ENCODE measurements at places on chromosomes 11 and 22.

GRCh38 chr11:76215941-76216340 lies 9.6 kb upstream of the WNT11 start:
- DNase-seq = no peak

- no peak for DNase-seq
Observed at GRCh38 chr11:1149545-1149944, 8.2 kb upstream of the MUC5AC start.

GRCh38 chr11:132587716-132588115 lies 944.6 kb downstream of the OPCML start:
- no peak for DNase-seq

GRCh38 chr11:34284811-34285481 lies 72.9 kb downstream of the ABTB2 start:
- no peak for DNase-seq

- DNase-seq = no peak
Observed at GRCh38 chr22:33631777-33632176, 288.5 kb downstream of the LARGE1 start.

DNA sequence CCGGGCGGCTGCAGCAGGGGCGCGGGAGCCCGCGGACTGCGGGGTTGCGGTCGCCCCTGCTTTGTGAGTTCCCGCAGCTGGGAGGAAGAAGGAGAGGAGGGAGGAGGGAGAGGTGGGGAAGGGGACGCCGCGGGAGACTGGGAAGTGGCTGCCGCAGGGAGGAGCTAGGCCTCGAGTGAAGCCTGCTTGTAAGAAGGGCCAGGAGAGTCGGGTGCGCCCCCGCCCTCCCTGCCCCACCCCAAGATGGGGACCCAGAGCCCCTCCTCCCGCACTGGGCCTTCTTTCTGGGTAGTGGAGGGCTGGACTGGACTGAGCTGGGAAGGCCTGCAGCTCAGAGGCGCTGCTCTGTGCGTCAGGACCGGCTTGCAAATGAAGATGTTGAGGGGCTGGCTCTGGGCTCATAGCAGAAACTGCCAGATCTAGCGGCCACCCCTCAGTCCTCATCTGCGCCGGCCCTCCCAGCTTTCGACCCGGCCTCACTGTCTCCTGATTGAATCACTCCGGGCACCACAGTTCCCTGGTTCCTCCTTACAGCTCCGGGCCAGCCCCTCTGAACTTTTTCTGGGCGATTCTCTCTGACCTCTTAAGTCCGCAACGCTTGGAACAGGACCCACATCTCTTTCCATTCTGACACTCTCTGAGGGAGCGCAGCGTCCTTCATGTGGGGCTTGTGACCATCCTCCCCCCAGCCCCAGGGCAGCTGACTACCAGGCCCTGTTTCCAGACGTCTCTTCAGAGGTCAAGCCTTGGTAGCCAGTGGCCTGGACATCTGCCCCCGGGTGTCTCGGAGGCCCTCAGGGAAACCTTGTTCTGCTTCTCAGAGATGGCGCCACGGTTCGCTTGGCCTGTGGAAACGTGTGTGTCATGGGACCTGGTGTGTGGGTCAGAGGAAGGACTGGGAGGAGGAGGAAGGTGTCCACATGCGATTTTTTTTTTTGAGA lies 21.9 kb downstream of the SERPINH1 start:
- DNase-seq = no peak

DNA sequence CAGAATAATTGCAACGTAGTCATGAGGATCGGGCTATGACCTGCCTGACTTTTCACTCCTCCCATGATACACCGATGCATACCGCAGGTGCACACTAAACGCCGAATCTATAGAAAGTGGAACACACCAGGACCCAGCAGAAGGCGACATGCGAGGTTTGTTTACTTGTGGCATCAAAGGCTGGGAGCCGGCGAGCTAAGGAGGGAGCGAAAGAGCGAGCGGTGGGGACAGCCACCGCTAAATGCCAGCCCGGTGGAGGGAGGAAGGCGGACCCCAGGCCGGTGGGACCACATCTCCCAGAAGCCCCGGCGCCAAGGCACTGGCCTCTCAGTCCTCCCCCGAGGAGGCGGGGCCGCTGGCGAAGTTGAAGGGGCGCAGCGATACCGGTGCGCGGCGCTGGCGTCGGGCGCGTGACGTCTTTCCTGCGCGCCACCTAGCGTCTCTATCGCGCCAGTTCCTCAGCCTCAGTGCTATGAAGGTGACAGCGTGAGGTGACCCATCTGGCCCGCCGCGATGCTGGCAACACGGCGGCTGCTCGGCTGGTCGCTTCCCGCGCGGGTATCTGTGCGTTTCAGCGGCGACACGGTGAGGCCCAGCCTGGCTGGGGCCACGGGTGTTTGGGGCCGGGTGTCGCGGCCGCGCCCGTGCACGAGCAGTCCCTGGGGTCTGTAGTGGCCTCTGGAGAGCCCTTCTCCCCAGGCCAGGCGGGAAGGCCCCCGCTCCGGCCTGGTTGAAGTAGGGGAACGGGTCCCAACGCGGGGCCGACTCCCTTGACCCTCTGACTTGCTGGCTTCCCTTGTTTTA lies at the start of gene NDUFV1:
TSS of gene NDUFV1 (plus strand) at position 445 of the 804 bp plus-strand sequence. CDS start at position 514, 69 bp downstream.
- DNase-seq = peak; percentile 41

- DNase-seq = no peak
Observed at GRCh38 chr22:17578136-17578754, 14.9 kb downstream of the SLC25A18 start.

DNA sequence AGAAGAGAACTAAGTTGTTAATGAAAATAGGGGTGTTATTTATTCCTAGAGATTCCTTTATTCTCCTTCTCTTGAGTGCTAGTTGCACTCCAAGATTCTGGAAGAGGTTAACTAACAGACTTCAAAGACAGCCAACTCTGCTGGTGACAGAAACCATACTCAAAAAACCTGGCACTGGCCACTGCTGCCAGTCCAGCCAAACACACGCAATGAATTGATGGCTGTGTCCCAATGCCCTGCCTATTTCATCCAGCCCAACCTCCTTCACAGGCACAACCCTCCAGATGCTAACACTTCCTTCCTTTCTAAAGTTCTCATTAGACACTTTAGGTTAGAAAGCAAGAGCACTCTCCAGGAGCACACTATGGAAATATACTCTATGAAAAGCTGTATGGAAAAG lies 150.8 kb upstream of the C11orf58 start:
- no peak for DNase-seq

- no peak for DNase-seq
Observed at GRCh38 chr11:107858217-107859070, at the start of gene SLC35F2. TSS of gene SLC35F2 (minus strand) at chr11:107858787. CDS start at chr11:107858767, 20 bp downstream.

- no peak for DNase-seq
Observed at GRCh38 chr11:8059571-8060011, 21.4 kb upstream of the TUB start.

- no peak for DNase-seq
Observed at GRCh38 chr11:907668-908067, 2.9 kb downstream of the CHID1 start.

- DNase-seq = no peak
Observed at GRCh38 chr11:64570341-64570740, 20.7 kb upstream of the SLC22A12 start.

GRCh38 chr11:78791254-78791653 lies 216.6 kb upstream of the NARS2 start:
- DNase-seq = no peak

GRCh38 chr11:71327156-71328085 lies 75.0 kb upstream of the SHANK2 start:
- no peak for DNase-seq

GRCh38 chr11:68527585-68527984 lies 67.0 kb downstream of the PPP6R3 start:
- DNase-seq = no peak

All from BJ (cell line).